Fibroblast of mammary gland (primary cell): ENCODE measurements at places on chromosomes 1 and 21.
A peak's percentile ranks its signal among the peaks of the same experiment; 100 is the strongest.

GRCh38 chr1:11286735-11287410 lies 13.9 kb downstream of the UBIAD1 start:
- DNase-seq: peak; percentile 78

GRCh38 chr21:45640888-45641479 lies 2.5 kb upstream of the PCBP3 start:
- DNase-seq: peak; percentile 72

DNA sequence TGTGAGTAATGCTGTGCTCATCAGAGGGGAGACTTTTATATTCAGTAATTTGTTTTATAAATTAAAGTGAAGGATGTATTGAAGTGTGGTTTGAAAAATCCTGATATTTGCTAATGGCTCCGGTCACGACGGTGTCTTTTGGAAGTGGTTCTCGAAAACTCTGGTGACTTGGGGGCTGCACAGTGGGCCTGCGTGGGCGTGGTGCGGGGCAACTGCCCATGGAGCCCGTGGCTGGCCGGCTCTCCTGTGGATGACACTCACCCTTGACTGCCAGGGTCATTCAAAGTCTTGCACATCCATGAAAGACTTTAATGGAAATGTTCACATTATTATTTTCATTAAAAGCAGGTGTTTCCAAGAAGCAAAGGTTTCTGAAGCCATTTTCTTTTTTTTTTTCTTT lies 7.7 kb downstream of the FAAP20 start:
- no peak for DNase-seq

GRCh38 chr1:192967901-192968300 lies 91.3 kb downstream of the UCHL5 start:
- no peak for DNase-seq

- DNase-seq: peak; percentile 42
Observed at GRCh38 chr1:19336543-19336942, 24.4 kb downstream of the SLC66A1 start.

DNA sequence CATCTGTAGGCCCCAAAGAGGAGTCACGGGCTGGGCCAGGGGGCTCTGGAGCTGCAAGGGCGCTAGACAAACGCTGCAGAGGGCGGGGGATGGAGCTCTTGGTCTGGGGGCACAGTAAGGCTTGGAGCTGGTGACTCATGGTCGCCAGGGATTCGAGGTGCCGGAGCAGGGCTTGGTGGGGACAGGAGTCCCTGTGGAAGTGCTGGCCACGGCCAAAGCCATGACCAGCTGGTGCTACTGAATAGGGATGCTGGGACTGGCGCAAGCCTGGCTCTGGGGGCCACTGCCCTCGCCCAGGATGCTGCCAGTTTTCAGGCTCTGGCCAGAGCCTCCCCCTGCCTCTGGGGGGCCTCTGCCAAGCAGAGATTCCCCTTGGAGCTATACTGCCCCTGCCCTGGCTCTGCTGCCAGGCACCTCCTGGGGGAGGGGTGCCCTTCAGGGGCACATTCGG lies 25.2 kb downstream of the SPOCD1 start:
- no peak for DNase-seq

DNA sequence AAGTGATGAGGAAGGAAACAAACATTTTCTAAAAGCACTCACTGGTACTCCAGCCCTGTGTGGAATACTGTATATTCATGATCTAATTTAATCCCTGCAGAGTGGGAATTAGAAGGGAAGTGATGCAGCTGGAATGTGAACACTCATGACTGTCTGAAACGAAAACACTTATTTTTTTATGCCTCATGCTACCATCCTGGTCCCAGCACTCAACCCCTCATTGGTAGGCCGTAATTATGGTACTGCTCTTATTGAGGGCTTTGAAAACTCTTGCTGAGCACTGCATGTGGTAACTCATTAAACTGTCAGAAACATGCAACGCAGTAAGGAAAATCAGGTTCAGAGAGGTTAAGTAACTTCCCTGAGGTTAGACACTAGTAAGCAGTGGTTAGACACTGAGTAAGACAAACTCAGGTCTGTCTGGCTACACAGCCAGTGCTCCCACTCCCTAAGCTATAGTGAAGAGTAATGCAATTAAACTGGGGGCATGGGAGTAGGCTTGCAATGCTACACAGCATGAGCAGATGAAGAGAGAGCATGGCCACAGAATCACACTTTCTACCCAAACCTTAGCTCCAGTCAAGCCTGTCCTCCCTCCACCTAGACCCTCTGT lies 17.3 kb upstream of the TNFSF4 start:
- DNase-seq: no peak

DNA sequence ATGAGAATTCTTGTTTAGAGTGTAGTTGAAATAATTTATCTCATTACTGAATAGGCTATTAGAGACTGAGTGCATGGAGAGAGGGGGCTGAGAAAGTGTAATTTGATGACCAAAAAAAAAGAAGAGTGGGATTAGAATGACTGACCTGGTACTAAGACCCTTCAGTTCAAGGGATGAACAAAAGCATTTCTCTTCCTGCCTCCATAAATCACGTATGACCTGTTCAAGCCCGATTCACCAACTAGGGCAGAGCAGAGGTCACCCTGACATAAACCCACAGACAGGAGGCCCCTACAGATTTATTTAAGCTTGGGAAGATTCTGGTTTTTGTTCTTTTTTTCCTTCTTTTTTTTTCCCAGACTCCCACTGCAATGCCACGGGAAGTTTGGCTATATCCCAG lies 123.7 kb upstream of the COP1 start:
- no peak for DNase-seq

GRCh38 chr21:42010507-42011495 lies 641 bp upstream of the ZBTB21 start:
- no peak for DNase-seq

GRCh38 chr1:109776911-109777310 lies 13.2 kb upstream of the EPS8L3 start:
- peak; percentile 82 for DNase-seq

GRCh38 chr1:180229483-180230415 lies at the start of gene LHX4:
LHX4 (plus strand) TSS chr1:180230264; CDS start chr1:180230530, 266 bp downstream.
- DNase-seq: peak; percentile 20

DNA sequence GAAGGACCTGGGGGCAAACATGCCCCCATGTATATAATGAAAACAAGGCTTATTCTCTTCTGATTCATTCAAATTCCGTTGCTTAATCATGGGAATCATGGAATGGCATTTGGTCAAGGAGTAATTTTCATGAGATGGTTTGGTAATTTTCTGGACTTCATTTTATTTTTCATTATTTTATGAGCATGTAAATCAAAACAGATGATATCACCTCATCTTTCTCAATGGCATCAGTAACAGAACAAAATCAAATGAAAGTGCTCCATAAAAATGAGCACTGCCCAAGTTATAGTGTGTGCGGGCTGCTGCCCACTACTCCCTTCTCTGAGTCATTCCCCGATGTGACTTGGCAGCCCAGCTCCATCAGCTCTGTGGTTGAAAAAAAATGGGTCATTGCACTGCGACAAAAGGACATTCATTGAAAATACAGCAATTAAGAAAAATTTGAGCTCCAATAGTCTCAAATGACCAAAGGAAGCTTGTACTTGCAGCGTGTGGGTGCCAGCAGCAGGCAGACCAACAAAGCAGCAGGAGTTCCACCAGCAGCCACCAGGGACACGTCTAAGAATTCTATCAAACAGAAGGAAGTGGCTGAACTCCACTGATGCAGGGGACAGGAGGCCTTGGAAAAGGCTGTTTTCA lies 84.3 kb upstream of the VAV3 start:
- peak; percentile 44 for DNase-seq

GRCh38 chr1:228400237-228400651 lies 6.4 kb downstream of the TRIM11 start:
- no peak for DNase-seq

DNA sequence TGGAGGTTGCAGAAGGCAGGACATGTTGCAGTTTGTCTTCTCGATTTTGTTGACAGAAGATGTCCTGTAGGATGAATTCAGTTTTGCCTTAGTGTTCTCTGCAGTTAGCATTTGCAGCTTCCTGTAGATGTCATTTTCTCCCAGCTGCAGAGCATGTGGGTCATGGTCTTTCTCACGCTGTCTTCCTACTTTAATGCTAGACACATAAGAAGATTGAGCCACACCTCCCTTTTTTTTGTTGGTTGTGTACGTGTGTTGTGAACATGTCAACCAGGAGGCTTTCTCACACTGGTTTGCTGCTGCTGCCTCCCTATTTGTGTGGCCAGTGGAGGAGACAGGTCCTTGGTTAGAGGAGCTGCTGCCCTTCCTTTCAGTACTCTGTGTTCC lies 110.7 kb downstream of the VPS13D start:
- no peak for DNase-seq

- no peak for DNase-seq
Observed at GRCh38 chr1:43619314-43619790, 30.6 kb upstream of the KDM4A start.

DNA sequence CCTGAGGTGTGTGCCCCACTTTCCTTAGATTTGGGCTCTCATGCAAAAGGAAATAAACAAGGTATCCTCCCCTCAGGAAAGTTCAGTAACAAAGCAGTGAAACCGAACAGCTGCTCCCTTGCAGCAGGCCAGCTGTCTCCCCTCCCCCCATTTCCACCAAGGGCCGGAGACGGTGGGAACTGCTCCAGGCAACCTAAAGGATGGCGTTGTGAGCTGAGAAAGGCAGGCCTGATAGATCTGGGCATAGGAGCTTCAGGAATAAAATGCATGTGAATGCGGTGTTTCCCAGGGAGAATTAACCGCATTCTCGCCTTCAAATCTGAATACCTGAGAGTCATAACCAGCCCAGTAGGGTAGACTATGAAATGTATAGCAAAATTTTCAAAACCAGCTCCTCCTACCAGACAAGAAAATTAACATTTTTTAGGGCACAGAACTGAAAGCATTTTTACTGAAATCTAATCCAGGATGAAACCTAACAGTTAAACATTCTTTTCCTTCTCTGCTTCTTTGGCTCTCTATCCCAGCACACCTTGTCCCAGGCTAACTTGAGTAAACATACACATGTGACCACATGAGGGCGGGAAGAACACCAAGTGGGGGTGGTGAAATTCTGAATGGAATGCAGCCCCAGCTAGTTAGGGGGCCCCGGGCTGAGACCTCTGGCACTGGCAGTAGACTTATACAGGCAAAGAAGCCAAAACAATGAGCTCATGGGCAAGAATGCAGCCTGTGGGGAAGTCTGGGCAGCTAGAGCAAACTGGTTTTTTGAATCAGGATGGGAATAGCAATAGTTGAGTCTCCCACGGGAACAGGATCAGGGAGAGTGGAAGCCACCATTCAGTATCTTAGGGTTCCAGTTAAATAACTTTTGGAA lies 11.5 kb downstream of the MCL1 start:
- peak; percentile 98 for DNase-seq

DNA sequence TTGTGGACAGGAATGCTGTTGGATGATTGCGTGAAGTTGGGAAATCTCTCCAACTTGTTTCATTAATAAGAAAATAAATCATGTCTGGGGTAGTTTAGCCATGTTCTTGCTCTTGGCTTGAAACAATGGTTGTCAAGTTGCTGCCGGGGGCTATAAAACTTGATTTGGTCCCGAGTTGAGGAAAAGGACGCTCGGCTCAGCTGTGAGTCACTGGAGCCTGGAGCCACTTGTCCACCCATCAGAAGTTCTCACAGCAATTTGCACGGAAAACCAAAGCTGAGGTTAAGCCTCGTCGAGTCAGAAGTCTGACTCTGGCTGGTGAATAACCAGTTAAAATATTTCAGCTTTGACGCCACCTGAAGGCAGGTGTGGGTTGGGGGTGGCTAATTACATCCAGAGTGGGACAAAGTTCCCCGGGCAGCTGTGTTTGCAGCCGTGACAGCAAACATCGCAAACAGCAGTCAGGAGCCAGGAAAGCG lies 19.7 kb upstream of the RIPK4 start:
- no peak for DNase-seq

DNA sequence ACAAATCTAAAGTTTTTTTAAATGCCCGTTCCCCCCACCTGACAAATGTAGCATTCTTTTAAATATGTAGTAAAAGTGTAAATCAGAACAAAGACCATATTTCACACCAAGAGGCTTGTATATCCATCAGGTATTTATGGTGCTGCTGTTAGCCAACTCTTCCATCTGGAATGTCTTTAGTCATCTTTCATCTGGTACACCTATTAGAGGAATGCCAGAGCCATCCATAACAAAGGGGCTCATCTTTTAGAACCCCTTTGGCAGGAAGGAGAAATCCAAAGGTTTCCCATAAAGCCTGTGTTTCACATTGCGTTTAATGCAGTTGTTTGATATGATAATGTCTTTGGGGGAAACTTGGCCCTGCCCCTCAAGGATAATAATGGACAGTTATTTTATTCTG lies 79.3 kb upstream of the C1orf87 start:
- DNase-seq: no peak

DNA sequence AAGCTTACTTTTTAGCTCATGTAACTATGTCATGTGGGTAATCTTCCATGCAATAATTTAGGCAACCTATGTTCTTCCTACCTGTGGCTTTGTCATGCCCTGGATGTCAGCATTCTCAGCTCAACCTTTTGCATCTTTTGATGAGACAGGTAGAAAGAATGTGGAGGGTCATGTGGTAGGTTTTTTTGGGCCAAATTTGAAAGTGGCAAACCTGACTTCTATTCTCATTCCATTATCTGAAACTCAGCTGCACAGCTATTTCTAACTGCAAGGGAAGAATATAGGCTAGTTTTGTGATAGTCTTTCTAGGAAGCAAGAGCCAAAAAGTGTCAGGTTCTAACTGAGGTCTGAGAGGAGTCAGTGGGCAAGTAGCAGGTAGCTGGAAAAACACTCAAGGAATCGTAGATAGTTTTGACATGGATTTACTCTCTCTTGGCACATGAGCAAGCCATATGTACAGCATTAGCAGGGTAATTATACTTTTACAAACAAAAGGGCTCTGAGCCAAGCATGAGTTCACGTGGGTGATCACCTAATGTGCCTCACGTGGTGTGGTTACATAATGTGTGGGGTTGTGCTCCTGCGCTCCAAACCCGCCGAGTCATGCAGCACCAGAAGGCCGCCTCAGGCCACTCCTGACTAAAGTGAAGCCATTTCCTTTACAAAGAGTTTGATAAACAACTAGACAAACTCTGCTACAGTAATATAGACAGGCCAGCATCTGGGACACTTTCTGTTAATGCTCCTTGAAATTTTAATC lies 1013.8 kb downstream of the PLA2G4A start:
- DNase-seq: peak; percentile 41

GRCh38 chr1:93813076-93813475 lies 65.9 kb downstream of the DNTTIP2 start:
- peak; percentile 35 for DNase-seq

- peak; percentile 91 for DNase-seq
Observed at GRCh38 chr1:156896490-156897033, 3.0 kb downstream of the PEAR1 start.

DNA sequence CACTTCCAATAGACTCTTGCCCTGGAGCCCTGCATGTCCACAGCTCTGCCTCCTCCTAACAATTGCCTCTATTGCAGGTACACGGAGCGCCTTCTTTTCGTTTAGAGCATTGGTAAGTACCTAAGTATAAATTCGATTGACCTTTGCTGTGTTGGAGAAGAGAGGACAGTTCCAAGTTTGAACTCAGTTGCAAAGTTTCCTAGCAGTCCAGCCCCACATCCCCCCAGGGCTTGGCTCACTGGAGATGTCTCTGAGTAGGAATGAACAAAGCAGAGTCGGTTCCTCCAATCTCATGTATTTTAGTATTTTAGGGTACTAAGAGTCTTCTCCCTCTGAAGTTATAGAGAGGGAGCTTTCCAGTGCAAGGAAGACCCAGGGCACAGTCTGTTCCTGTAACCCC lies 238.9 kb upstream of the AJAP1 start:
- DNase-seq: no peak

GRCh38 chr1:224519874-224520273 lies 85.3 kb upstream of the WDR26 start:
- peak; percentile 72 for DNase-seq

- no peak for DNase-seq
Observed at GRCh38 chr1:84538599-84538998, 32.2 kb upstream of the GNG5 start.

- no peak for DNase-seq
Observed at GRCh38 chr1:246951413-246951812, 19.7 kb upstream of the AHCTF1 start.
